Aorta (tissue), 5 donors: ENCODE measurements at places on chromosomes 3 and 15.
A peak's percentile ranks its signal among the peaks of the same experiment; 100 is the strongest.

DNA sequence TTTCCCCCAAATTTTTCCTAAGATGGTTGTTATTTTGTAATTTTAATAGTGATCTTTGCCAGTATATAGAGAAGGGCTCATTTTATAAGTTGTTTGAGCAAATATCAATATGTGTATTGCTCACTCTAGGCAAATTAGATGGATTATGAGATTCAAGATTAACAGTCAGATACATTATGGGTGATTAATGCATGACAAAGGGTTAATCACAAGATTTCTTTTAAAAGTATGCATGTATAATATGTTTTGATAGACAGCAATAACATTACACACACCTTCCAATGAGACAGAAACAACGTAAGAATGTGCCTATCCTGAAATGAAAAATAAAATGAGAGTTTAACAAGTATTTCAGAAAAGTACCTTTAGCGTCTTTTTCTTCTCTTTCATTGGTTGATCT lies 547.6 kb upstream of the AGTR1 start:
- DNase-seq, result no peak

- no peak for DNase-seq
Observed at GRCh38 chr3:4195006-4195405, 108.2 kb upstream of the SETMAR start.

- no peak for DNase-seq
Observed at GRCh38 chr3:30698549-30698948, 92.1 kb downstream of the TGFBR2 start.

GRCh38 chr3:193996641-193997089 lies 139.3 kb upstream of the HES1 start:
- no peak for DNase-seq

- DNase-seq, result no peak
Observed at GRCh38 chr3:79809106-79809505, 41.3 kb upstream of the ROBO1 start.

DNA sequence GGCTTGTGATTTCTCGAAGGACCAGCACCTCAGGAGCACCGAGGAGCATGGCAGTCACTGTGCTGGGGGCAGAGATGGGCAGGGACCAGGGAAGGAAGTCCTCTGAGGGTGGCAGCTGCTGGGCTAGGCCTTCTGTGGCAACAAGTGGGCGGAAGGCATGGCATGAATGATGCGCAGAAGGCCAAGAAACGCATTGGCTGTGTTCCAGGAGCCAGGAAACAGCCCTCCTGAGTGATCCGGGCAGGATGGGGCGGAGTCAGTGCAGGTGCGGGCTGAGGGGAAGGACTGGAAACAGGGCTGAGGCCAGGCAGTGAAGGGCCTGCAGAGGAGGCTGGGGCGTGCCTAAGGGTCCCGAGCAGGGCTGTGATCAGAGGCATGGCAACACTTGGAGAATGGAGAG lies 23.6 kb downstream of the MRPS11 start:
- no peak for DNase-seq

DNA sequence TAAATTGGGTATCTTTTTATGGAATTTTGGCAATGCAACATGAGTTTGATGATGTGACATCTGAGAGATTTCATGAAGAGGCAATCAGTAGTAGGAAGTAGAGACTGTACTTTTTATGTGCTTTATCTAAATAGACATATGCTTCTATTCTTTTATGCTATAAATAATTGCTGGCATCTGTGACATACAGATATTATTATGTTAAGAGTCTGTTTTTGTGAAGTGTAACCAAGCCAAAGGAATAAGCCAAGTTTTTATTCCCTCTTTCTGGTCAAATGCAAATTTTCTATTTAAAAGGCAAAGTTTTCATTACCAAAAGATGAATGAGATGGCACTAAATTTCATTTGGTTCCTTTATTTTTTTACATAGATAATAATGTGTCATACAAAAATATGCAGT lies 32.4 kb downstream of the PYDC2 start:
- DNase-seq, result no peak

DNA sequence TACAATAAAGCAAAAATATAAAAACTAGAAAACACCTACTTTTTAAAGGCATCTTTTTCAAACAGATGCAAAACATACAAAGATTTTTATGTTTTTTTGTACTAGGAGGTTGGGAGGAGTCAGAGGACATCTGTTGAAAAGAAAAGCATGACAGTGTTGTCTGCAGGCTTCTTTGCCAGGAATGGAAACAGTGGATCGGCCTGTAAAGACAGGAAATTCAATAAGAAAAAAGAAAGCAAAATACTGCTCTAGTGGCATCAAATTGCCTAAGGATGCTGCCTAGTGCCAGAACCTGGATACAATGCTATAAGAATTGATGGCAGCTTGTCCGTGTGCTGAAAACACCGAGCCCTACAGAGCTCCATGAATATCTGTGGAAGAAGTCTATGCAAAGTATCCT lies 69.9 kb downstream of the TBC1D5 start:
- no peak for DNase-seq

GRCh38 chr15:48946074-48946839 lies 17.5 kb downstream of the SHC4 start:
- DNase-seq, result no peak

DNA sequence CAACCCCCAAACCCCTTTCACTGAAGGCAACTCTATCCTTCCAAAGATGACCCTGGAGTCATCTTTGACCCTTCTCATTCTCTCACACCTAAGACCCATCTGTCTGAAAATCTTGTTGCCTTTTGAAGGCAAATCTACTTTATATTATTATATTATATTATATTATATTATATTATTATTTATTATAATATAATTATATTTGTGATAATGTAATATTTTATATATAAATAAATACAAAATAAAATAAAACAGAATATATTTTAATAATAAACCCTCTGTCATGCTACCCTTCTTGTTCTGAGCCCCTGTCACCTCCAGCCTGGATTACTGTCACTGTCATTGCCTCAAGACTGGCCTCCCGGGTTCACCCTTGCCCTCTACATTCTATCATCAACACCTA lies 5.0 kb upstream of the PROK2 start:
- DNase-seq, result no peak

GRCh38 chr3:170961616-170962400 lies 53.4 kb upstream of the EIF5A2 start:
- no peak for DNase-seq

- DNase-seq, result peak; percentile 65
Observed at GRCh38 chr3:52121464-52121805, 32.8 kb downstream of the POC1A start.

DNA sequence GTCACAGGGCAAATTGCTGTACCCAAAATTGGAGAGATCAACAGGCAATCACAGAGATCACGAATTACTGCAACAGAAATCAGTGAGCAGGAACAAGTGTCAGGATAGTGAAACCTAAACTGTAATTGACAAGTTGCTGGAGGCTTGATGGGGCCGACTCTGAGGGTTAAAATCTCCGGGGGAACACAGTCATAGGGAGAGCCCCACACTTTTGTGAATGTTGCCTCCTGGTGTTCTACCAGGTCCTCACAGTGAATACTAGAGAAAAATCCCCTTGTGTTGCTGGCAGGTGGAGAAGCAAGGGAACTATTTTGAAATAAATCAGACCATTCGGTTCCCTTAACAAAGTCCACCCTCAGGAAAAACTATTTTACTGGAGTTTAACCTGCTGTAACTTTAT lies 697.5 kb upstream of the CBLB start:
- DNase-seq, result no peak

DNA sequence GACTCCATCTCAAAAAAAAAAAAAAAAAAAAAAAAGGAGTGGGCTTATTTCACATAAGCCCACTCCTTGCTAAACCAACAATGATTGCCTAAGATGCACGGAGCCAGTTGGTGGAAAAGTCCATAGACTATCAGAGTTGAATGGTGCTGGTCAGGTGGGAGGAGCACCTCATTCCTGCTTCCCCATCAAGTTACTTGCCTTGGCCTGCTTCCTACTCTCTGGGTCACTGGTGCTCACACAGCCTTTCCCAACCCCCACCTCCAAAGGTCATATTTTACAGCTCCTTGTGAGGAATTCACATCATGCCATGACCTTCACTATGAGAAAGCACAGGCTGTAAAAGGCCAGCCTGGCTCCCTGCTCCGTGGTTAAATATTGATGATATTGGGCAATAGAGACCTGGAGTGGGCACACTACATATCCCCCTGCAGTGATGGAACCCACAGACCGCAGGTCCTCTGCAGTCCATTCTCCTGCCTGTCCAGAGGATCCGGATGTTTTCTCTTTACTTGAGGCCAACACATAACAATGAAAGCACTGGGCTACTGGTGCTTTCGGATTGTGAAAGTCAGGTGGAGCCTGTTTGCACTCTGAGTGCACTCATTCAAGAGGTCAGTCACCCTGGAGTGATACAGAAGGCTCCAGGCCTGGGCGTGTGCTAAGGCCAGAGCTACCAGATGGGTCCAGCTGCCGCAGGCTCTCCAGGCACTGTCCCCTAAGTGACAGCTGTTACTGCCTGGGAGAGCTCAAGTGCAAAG lies at the start of gene SLC51B:
TSS of gene SLC51B (plus strand) at position 664 of the 758 bp plus-strand sequence. CDS start 4,618 bp downstream, outside the sequence.
- DNase-seq, result no peak

GRCh38 chr3:50275996-50276761 lies 2.7 kb upstream of the LSMEM2 start:
- DNase-seq, result no peak

DNA sequence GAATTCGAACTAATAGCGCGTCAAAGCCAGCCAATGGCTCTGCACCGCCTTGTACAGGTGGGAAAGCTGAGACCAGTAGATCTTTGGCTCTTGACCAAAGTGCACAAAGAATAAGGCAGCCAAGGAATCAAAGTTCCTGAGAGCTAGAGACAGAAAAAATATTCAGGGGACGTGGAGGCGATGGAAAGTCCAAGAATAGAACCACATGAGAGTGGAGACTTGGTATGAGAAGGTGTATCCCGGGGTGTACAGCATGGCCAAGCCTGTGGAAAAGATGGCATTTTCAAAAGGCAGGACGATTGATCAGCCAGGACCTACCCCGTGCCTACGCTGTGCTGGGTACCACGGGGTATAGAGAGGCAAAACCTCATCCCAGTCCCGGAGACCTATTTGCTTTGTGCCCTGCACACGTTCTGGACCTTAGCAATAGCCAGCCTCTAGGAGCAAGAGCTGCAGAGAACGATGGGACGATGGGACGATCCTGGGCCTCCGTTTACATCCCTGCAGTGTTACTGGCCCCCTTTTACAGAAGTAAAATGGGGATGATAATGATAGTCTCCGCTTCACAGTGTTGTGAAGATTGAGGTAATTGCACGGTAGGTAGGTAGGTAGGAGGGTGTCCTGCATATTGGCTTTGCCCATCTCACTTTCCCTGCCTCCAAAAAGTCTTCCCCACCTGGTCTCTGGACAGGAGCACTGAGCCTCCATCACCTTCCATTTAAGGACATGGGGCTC lies 583 bp upstream of the RBSN start:
- no peak for DNase-seq

DNA sequence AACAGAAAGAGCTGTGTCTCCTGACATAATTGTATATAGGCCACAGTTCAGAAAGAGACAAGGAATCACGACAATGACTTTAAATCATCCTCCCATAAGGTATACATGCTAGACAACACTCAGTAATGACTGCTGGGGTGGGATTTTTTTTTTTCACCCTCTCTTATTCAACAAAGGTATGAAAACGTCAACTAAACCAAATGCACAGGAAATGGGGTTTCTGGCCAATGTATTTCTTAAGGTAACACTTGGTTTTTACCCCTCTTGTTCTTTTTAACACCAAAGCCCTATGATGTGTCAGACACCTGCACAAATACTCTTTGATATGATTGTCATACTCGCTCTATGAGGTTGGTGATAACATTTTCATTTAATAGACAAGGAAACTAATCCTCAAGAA lies 78.3 kb downstream of the MCF2L2 start:
- no peak for DNase-seq

GRCh38 chr3:172518929-172519640 lies 4.1 kb downstream of the TNFSF10 start:
- no peak for DNase-seq

- no peak for DNase-seq
Observed at GRCh38 chr3:160612386-160613075, 47.2 kb upstream of the KPNA4 start.

GRCh38 chr3:9786825-9787669 lies 5.2 kb downstream of the TADA3 start:
- DNase-seq, result peak; percentile 54

DNA sequence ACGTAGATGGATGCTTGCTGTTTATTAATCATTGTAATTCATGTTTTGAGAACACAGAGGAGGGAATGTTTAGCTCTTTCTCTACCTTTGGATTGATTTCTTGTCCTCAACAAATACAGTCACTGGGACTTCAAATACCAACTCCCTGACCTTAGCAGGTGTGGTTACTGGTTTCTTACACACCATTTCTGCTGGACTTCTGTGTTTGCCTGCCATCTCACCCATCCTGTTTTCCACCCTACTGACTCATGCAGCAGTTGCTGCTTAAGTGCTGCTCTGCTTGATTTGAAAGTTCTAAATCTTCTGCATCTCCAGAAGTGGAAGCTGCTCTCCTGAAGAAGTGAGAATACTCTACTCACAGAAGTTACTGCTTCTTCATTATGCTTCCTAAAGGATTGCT lies 170.3 kb downstream of the ZPLD1 start:
- no peak for DNase-seq

GRCh38 chr3:46866720-46867549 lies 3.7 kb upstream of the MYL3 start:
- DNase-seq, result peak; percentile 98

GRCh38 chr3:1068985-1069384 lies 23.8 kb upstream of the CNTN6 start:
- no peak for DNase-seq

- peak; percentile 68 for DNase-seq
Observed at GRCh38 chr15:40470423-40471104, at the start of gene CHST14. Gene CHST14 (plus strand): TSS chr15:40470984. CDS start chr15:40471214, 230 bp downstream.

- DNase-seq, result no peak
Observed at GRCh38 chr3:158950178-158950901, 148.5 kb downstream of the MFSD1 start.

- no peak for DNase-seq
Observed at GRCh38 chr3:162586591-162586990, 1090.0 kb downstream of the OTOL1 start.

- DNase-seq, result no peak
Observed at GRCh38 chr3:179005213-179005612, 66.4 kb downstream of the ZMAT3 start.

GRCh38 chr3:175295248-175296130 lies 436.4 kb downstream of the NAALADL2 start:
- no peak for DNase-seq

- DNase-seq, result no peak
Observed at GRCh38 chr15:87219650-87220615, 1036.6 kb downstream of the NTRK3 start.

GRCh38 chr15:80426316-80426715 lies 22.1 kb downstream of the ARNT2 start:
- no peak for DNase-seq

DNA sequence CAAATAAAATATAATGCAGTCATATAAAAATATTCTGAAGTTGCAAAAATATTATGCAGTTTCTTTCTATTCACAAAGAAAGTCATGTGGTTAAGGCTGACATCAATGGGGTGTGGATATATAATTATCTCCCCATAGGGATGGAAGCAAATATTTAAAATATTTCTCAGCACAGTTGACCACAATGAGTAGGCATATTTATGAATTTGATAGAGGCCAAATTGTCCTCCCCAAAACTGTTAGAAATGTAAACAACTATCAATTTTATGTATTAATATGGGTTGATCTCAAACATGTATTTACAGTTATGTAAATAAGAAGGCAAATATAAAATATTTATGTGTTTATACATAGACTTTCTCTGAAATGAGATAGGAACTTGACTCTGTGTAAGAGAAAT lies 246.0 kb upstream of the CBLB start:
- no peak for DNase-seq
